ENCODE measurements at places on chromosomes 3 and 15.

DNA sequence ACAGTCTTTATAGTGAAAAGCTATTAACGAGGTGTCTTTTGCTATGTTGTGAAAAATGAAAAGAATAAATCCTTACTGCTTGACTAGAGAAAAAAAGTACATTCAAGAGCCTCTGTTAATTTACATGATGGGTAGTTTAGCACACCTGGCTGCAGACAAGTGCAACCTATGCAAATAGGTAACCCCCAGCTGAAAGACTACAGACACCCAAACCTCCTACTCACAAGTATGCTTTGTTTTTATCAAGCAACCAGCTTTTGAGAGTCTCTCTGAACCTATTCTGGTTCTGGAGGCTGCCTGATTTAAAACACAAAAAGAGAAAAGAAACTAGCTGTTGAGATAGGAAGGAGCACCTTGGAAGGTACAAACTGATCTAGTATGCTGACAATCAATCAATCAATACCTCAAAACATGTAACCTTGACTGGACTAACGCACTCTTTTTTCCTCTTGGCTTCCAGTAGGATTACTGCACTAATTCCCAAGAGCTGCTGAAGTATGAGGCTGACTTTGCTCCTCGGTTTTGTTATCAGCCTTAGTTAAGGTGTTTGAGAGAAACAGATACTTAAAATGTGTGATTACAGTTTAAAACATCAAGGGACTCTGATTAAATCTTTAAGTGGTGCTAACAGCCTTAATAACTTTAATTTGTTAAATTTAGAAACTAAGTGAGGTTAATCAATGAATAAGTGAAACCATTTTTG, 63.6 kb downstream of the OSBPL10 start:
- DNase-seq: no peak

- no peak for DNase-seq
These were observed 11.2 kb upstream of the ATP13A3 start for GRCh38 chr3:194497799-194498575.

DNA sequence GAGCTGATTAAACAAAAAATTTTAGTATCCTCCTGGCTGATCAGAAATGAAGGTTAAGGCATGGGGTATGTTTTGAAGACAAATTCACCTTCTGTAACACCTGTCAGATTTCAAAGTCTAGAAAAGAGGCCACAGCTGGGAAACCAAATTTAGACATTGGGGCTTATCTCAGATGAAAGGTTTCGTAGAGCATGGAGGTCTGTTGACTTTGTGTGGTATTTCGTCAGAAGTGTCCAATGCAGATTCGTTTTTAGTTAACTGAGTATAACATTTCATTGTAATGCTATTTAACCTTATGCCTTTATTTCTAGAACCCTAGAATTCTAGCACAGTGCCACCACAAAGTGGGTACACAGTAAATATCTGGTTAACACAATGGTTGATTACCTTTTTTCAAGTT, 61.7 kb downstream of the FNDC3B start:
- DNase-seq: no peak

GRCh38 chr3:179288845-179289244, 34.0 kb upstream of the ZNF639 start:
- peak; percentile 59 for DNase-seq

DNA sequence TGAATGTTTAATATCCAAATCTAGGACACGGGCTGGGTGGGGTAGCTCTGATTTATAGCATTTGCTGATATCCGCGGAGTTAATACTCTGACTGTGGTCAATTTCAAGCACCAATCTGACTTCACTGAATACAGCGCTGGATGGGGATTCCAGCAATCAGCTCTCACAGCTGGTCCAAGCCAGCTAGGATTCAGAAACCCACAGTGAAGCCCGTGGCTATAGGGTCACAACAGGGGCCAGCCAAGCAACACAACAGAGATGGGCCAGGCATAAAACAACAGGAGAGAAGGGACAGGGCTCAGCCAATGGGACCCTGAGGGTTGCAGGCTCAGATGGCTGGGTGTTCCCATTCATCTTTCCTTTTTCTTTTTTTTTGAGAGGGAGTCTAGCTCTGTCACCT, 5.4 kb upstream of the LMAN1L start:
- no peak for DNase-seq

DNA sequence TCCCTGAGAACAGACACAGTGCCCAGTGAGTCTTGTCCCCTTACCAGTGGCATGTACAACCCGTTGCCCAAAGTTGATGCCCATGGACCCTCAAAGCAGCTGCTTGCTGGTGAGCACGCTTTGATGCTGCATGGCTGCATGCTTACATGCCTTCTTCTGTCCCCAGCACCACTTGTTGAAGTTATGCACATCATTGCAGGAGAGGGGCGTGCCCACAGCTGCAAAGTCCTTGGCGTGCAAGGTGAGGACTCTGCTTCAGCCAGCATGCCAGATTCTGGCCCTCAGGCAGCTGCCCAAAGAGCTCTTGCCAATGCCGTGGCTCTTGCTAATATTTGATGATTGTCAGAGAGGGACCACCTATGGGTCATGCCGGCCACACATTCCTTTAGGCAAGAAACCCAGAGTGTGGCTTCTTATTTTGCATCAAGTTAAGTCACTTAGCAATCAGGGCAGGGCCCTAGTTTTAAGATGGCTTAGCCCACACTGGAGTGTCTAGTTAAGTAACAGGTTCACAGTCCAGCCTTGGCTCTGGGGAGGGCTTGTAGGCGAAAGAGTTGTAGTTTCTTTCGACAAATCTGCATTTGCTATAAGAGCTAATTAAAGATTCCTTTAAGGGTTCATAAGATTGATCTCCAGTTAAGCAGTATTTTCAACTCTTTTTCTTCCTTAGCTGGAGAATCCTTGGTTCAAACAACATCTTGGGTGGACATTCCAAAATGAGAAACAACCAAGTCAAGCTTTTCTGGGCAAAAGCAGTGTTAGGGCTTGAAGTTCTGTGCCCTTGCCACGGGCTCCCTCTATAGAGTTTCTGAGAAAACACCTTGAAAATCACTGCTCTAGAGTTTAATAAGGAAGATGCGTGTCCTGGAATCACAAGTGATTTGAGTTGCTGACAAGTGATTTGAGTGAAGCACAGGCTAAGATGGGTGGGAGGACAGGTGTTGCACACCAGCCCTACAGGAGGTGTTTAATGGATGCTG, 128.6 kb downstream of the SLCO3A1 start:
- DNase-seq: no peak

DNA sequence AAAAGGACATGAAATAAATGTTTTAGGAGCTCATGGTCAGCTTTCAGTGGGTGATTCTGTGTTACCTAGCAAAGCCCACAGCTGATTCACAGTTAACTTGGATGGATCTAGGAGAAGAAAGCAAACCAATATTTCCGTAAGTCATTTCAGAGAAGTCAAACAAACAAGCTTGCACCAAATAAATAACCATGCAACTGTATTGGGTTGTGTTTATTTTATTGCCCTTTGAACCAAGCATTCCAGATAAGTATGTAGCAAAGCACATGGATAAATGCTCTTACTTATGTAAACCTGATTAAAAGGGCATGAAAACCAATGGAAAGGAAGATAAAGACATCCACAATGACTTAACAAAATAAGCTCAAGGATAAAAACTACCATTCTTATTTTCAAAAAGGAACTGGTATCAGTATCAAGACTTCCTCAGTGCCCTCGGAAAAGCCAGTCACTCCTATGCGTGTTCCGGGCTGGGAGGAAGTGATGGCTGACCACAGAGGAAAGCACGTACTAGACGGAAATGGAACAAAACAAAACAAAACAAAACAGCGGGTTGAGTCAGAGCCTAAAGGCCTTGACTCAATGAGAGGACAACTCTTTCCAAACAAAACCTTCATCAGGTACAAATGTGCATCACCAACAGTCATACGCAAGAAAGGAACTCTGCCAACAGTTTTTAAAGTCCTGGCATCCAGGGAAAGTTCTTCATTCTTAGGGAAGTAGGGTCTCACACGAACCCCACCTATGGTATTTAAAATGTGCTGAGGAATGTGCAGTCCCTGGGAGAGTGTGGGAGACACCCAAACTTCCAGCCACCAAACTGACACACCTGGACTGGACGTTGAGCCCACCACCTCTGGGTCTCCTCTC, 103.3 kb downstream of the SNRK start:
- DNase-seq: no peak

GRCh38 chr15:58163985-58164384, 25.8 kb downstream of the AQP9 start:
- no peak for DNase-seq

GRCh38 chr15:31379042-31379441, 52.4 kb downstream of the KLF13 start:
- DNase-seq: no peak

- no peak for DNase-seq
These were observed 61.1 kb downstream of the DIPK2A start for GRCh38 chr3:144032531-144033239.

DNA sequence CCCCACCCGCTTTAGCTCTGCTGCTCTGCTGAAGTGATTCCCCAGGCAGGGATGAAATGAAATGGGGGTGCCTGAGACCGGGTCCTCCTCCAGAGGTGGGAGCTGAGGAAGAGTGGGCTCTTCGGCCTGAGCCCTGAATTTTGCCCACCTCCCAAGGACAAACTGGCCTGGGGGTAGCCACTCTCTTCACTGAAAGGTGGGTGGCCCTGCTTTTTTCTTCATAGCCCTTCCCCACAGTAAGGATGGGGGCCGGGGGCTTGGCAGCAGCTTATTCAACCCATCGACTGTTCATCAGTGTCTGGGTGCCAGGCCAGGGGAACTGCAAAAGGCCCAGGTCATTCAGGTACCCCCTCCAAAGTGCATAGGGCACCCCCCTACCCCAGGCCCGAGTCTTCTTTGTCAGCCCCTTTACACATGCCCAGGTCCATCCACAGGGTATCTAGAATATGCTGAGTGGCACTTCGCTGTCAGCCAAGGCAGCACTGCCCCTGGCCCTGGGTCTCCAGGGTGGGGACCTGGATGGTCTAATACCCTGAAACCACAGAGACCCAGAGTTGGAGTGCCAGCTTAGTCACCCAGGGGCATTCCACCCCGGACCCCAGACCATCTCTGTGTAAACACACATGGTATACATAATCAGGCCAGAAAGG, 7.9 kb downstream of the SCN5A start:
- no peak for DNase-seq

DNA sequence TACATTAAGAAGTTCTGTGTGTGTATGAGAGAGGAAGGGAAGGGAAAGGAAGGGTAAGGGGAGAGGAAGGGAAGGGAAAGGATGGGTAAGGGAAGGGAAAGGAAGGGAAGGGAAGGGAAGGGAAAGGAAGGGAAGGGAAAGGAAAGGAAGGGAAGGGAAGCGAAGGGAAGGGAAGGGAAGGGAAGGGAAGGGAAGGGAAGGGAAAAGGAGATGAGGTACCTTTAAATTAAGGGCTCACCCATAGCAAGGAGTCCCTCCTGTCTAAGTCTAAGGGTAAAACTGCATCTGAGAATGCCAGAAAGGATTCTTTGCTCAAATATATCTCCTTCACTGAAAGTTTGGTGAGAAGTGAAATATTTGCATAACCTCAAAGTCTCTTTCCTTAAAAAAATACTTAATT, 572.1 kb upstream of the ADAMTS9 start:
- DNase-seq: no peak

GRCh38 chr15:91045065-91045464, 22.7 kb upstream of the VPS33B start:
- DNase-seq: no peak

DNA sequence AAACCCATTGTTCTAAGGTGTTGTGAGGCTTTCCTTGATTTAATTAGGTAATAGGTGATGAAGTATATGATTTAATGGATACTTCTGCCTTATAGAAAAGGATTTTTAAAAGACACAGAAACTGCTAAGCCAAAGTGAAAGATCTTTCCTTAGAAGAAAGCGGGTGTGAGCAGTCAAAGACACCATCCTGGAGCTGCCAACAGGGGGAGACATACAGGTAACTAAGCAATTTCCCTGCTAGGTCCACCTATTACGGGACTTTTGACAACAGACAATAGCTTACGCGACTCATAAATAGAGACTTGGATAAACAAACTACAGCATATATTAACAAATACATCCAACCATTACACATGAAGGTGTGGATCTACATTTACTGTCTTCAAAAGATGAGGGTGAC, 669.5 kb downstream of the SQOR start:
- peak; percentile 43 for DNase-seq

DNA sequence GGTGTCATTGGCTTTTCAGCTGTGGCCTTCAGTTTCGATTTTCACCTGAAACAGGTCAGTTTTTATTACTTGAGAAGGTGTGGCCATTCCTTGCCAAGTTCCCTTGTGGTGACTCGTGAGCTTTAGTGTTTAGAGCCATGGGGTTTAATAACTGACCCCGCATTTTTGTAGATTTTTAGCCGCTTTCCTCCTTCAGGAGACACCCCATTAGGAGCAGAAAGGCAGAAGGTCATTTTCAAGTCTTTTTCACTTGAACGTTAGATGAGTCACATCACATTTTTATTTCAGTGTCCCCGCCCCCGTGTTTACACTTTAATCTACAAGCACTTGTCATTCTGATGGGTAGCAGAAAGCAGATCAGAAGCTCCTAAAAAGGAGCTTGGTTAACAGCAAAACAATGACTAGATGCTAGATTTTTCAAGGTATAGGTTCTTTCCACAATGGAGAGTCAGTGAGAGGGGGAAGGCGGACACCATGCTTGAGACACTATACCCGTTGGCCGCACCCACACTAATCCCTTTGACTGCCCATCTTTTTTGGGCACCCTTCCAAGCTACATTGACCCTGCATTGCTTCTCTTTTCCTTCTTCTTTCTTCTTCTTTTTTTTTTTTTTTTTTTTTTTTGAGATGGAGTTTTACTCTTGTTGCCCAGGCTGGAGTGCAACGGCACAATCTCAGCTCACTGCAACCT, 132.7 kb downstream of the GHSR start:
- no peak for DNase-seq

DNA sequence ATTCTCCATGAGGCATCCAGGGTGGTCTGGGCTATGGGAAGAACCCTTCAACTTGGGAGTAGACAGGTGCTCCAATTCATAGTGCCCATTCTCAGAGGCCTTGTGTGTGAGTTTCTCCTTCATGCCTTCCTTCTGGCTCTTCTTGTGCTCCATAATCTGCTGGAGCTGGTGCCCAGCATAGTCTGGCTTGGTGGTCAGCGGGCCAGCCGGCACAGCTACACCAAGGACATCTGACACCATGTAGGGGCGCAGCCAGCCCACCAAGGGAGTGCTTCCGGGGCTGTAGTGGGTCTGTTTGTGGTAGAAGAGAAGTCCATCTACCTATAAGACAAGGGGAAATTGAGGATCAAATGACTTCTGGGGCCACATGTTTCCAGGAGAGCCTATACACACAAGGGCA, 19.2 kb upstream of the PTPN9 start:
- no peak for DNase-seq

GRCh38 chr15:94610485-94610884, 379.1 kb downstream of the MCTP2 start:
- no peak for DNase-seq

DNA sequence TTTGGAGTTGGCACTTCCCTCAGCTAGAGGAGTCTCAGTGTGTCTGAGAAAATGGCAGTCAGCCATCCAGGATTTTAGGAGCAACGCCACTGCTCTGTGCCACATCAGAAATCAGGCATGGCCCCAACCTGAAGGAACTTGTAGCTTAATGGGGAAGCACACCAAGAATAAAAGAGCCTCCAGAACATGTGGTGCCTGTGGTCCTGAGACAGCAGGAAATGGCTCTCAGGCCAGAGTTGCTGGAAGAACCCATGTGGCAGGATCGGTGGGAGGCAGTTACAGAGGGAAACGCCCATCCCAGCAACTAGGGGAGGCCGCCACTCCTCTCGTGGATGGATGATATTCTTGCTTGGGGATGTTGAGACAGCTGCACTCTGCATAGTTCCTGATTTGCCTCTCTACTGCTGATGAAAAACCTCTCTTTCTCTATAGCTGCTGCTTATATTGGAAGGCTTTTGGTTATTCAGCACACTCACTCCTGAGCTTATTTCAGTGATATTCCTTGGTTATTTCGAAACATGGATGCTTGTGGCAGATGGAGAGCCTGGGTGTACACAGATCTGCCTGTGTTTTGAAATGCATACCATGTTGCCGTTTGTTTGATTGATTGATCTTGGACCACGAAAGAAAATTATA, 52.4 kb downstream of the KLHL25 start:
- peak; percentile 33 for DNase-seq
